ENCODE measurements at places on chromosomes 2 and 18.

DNA sequence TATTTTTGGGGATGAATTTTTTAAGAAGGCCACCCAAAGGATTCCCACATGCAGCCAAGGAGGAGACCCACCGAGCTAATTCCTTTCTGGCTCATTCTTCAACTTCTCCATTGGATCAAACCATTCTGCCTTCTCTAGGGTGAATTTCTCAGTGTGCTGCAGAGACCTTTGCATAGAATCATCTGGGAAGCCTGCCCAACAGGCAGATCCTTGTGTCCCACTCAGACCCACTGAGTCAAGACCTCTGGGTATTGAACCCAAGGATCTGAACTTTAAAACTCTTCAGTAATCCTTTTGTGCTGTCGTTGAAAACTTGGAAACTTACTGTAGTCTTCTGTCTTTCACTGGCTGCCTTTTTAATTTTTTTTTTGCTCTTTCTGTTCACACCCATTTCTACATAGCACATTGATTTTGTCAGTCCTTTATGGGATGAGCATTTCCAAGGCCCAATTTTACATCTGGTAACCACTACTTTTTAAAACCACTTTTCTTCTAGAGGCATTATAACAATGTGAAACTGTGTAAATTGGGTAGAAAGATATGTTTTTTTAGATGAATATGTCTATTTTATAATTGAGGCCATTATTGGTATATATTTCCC is 120.2 kb downstream of the TSN start:
- H3K4me3 ChIP-seq = no peak overlapping the region
- no peaks in the 10 kb centered on the region for H3K36me3 ChIP-seq
- no peaks in the 10 kb centered on the region for H3K4me1 ChIP-seq
- no peak overlapping the region for H3K27ac ChIP-seq

DNA sequence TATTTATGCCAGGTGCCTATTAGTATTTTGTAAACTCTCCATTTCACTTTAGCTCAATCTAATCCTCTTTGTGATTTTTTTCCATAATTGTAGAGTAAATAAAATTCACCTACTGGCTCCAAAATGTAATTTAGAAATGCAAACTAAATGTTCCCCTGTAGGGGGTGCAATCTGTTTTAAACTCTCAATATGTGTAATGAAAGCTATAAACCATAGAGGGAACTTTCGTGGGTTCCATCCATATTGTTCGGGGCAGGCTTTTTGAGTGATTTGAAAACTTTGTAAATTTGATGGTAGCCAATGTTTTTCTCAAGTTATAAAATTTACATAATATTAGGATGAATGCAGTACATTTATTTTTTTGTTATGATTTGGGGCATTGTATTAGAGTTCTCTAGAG is 49.4 kb downstream of the TSPYL6 start:
- H3K27me3 ChIP-seq = no peaks in the 10 kb centered on the region
- DNase-seq = no peak
- no peaks in the 10 kb centered on the region for H3K36me3 ChIP-seq

DNA sequence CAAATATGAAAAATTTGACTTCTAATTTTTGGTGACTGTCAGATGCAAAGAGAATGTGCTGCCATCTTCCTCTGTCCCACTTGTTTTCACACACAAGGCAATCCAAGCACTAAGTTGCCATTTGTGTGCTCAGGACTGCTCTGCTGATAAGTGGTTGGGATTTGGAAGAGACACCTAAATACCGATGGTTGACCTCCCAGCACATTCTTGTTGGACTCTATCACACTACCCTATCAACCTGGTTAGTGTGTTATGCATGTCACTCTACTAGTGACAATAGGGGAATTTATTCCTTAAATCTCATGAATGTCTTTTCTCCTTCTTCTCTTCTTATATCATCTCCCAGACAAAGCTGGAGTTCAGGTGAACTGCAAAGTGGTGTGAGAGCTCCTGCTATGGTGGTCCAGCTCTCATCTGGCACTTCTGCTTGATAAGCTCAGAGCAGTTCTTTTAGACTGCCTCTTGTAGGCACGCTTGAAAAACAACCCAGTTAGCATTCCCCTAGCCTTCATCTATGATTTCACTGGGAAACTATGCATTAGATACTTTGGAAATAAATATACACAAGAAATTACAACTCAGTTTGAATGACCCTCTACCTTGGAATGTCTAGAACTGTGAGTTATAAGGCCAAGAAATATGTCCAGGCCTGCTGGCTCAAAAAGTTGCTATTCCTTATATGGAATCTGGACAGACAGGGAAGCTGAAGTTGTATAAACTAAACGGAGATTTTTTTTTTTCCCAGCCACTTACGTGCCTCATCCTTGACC is 404.8 kb downstream of the MEIS1 start:
- H3K27me3 ChIP-seq = no peaks in the 10 kb centered on the region
- no peaks in the 10 kb centered on the region for H3K36me3 ChIP-seq
- H3K4me1 ChIP-seq = no peaks in the 10 kb centered on the region
- no peak overlapping the region for H3K4me3 ChIP-seq
- H3K27ac ChIP-seq = no peak overlapping the region

GRCh38 chr2:117785740-117786139 is 28.8 kb upstream of the DDX18 start:
- H3K4me1 ChIP-seq = no peaks in the 10 kb centered on the region
- H3K27me3 ChIP-seq = peaks cover 15% of the 10 kb centered on the region
- no peak overlapping the region for H3K4me3 ChIP-seq
- no peaks in the 10 kb centered on the region for H3K36me3 ChIP-seq
- no peak for DNase-seq

DNA sequence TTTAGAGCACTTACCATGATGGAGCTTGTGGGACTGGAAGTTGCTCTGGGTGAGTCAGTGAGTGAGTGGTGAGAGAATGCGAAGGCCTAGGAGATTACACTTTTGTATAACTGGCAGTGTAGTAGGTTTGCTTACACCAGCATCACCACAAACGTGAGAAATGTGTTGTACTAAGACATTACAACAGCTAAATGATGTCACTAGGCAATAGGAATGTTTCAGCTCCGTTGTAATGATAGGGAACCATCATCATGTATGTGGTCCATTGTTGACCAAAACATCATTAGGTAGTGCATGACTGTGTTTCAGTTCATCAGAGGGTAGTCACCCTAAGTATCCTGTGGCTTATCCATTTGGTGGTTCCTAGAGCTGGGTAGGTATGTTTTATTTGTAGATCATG is 11.9 kb downstream of the ZNF407 start:
- peaks cover 32% of the 10 kb centered on the region for H3K4me1 ChIP-seq
- H3K27me3 ChIP-seq = no peaks in the 10 kb centered on the region
- DNase-seq = no peak
- H3K27ac ChIP-seq = peak overlapping the region; percentile 23
- peaks cover 5% of the 10 kb centered on the region for H3K36me3 ChIP-seq

GRCh38 chr2:48199070-48199469 is 292.8 kb upstream of the FBXO11 start:
- no peak overlapping the region for H3K4me3 ChIP-seq
- H3K27ac ChIP-seq = no peak overlapping the region
- no peaks in the 10 kb centered on the region for H3K36me3 ChIP-seq
- H3K27me3 ChIP-seq = no peaks in the 10 kb centered on the region
- H3K4me1 ChIP-seq = no peaks in the 10 kb centered on the region

DNA sequence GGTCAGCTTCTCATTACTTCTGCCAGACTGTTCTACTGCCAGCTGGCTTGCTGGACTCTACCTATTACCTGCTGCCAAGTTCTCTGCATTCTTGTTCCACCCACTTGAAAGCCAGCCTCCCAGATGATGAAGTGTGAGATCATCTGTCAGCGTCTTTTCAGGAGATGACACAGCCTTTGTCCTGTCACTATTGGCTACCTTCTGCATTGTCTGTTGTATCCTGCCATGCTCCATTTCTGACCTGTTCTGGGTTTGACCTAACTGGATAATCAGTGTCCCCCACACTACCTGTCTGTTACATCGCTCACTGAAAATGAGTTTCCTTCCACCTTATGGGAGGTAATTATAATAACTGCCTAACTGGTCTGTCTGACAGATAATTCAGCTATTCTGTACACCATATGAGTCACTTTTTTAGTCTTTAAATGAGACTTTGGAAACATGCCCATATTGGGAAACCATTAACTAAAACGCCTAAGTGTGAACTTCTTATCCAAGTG is 520.6 kb downstream of the METTL4 start:
- no peaks in the 10 kb centered on the region for H3K4me1 ChIP-seq
- H3K27me3 ChIP-seq = peaks cover 13% of the 10 kb centered on the region
- H3K4me3 ChIP-seq = no peak overlapping the region

DNA sequence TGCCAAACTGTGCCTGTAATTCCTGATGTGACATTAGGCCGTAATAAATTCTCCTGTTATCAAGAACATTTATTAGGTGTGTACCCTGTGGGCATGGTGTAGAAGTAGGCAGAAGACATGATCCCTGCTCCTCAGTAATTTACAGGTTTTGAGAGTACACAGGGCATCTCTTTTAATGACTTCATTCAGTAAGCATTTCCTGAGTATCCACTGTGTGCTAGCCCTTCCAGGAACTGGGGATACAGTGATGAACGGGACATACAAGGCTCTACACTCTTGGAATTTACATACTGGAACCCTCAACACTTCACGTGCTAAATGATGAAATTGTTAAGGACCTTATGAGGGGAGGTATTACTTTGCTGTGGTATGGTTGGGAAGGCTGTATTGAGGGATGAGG is 30.2 kb downstream of the DIS3L2 start:
- peaks cover 45% of the 10 kb centered on the region for H3K4me1 ChIP-seq
- H3K4me3 ChIP-seq = no peak overlapping the region
- peaks cover 8% of the 10 kb centered on the region for H3K36me3 ChIP-seq
- no peak overlapping the region for H3K27ac ChIP-seq

All from central memory CD8-positive, alpha-beta T cell (primary cell).